ENCODE measurements at places on chromosomes 7 and 10. TPM values are rescaled to one million over a fixed set of nuclear protein-coding genes. Genes with fewer than 3 reads are reported as not detected.

The SLC13A1 gene
- total RNA-seq: not detected

The SUPV3L1 gene
- 36.8 TPM for total RNA-seq

GRCh38 chr7:4849390-4849789 lies 12.4 kb downstream of the PAPOLB start:
- DNase-seq: no peak

GRCh38 chr10:71888623-71889387 lies 37.8 kb upstream of the PSAP start:
- DNase-seq: peak; percentile 81

GRCh38 chr7:28413011-28413410 lies 693 bp downstream of the CREB5 start:
- no peak for DNase-seq

Measured in left ventricle myocardium inferior (tissue), 1 donor.